ENCODE measurements at places on chromosomes 12 and 14.

GRCh38 chr12:49750027-49750995, 9.0 kb downstream of the TMBIM6 start:
- DNase-seq: no peak

DNA sequence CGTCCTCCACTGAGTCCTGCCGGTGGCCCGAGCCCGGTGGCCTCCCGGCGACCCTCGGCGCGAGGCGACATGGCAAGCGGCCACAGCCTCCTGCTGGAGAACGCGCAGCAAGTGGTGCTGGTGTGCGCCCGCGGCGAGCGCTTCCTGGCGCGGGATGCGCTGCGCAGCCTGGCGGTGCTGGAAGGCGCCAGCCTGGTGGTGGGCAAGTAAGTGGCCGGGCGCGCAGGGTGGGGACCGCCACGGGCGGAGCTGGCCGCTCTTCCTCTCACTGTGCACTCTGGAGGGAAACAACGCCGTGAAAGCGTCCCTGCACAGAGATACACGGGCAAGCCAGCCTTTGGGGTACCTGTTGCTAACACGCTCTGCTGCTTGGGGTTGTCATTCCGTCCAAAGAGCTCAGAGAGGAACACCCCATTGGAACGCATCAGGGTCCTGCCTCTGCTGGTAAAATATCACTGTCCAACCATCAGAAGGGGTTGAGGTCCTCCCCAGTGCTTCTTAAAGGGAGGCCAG, at the start of gene AMDHD1:
TSS of gene AMDHD1 (plus strand) at position 2 of the 513 bp plus-strand sequence. CDS start at position 70, 68 bp downstream.
- DNase-seq: peak; percentile 72

GRCh38 chr12:72277415-72277814, 5.2 kb downstream of the TRHDE start:
- DNase-seq: no peak

GRCh38 chr12:41277100-41277945, 89.2 kb downstream of the PDZRN4 start:
- DNase-seq: no peak

- DNase-seq: no peak
These were observed 27.4 kb upstream of the CEBPE start for GRCh38 chr14:23146351-23146910.

DNA sequence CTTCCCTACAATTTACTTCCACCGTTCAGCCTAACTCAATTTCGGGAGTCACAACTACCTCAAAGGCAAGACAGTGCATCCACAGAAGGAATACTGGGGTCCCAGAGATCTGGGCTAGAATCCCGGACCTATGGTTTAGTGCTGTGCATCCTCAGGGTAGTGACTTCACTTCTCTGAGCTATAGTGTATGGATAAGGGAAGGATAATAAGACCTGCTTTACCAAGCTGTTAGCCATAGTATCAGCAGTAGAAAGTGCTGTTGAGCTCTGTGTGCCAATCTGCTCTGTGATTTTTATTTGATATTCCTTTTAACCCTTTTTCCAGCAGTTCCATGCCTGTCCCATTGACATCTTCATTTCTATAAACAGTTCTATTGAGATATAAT, 1044.3 kb downstream of the BCL11B start:
- no peak for DNase-seq

DNA sequence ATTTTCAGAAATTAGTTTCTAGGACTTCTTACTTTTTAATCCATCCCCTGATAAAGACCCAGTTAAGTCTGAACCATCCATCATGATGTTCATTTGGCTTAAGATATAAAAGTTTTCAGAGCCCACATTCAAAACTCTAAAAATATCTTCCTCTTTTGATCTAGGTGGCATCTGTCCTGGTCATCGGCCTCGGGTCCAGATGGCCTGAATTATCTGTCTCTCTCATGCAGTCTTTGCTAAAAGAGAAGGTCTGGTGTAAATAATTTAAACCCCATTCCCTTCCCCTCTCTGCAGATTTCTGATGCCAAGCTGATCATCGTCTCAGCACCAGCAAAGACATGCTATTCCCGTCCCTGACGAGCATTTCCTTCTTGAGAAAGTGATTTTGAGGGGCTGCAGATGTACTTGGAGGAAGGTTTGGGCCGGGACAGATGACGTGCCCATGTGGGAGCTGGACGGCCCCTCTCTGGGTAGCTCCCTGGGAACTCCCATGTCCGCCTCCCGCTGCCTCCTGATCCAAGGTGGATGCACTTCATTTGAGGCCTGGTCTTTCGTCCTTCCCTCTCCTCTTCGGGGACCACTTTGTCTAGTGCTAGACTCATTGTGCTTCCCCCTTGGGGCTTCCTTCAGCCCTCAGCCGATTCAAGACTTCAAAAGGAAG, 173.0 kb upstream of the PRMT8 start:
- no peak for DNase-seq

DNA sequence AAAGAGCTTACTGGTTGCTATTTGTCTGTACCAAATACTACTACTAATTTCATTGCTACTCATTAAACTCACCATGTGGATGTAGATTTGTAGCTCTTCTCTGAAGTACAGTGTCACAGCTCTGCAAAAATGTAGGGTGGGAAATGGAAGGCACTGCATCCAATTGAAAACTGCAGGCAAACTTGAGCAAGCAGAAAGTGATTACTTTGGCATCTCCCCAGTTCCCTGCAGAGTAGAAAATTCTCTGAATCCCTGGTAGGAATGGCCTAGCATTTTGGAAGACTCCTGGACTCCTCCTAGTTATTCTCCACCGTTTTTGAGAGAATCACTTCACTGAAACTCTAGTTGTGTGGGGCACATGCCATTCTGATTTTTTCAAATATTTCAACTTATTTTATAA, 239.1 kb downstream of the DIO2 start:
- no peak for DNase-seq

- no peak for DNase-seq
These were observed 82.8 kb downstream of the KIF26A start for GRCh38 chr14:104221071-104221625.

- DNase-seq: no peak
These were observed 1.7 kb downstream of the TRHDE start for GRCh38 chr12:72273851-72274351.

GRCh38 chr12:118418385-118419057, 42.2 kb downstream of the SUDS3 start:
- DNase-seq: no peak

DNA sequence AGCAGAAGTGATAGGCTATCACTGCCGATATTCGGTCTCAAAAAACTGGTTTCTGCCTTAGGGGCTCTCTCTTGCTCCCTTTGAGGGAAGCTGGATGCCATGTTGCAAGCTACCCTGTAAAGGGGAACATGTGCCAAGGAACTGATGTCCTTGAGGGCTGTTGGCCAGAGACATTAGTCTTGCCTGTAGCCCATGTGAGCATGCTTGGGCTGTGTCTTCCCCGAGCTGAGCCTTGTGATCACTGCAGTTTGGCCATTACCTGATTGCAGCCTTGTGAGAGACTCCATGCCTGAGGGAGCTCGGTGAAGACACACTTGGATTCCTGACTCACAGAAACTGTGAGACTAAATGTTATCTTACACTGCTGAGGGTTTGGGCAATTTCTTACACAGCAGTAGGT, 18.8 kb downstream of the RTRAF start:
- DNase-seq: no peak

DNA sequence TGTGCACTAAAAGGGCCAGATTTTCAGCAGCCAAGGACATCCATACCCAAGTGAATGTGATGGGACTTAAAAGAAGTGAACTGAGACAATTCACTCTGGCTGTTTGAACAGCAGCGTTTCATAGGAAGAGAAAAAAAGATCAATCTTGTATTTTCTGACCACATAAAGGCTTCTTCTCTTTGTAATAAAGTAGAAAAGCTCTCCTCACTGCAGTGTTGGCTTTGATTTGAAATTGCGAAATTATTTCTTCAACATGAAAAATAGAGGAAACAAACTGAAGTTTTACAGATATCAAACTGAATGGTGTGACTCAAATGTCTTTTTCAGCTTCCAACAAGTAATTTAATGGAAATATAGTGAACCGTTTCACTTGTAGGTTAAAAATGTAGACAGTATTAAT, 11.3 kb upstream of the KCNMB4 start:
- DNase-seq: no peak

GRCh38 chr14:54730156-54730961, 163.4 kb downstream of the SAMD4A start:
- DNase-seq: no peak

- DNase-seq: no peak
These were observed 128.9 kb downstream of the NCOR2 start for GRCh38 chr12:124438437-124439056.

- DNase-seq: no peak
These were observed 23.9 kb downstream of the CCNK start for GRCh38 chr14:99505089-99505488.

GRCh38 chr14:95445676-95446075, 70.8 kb downstream of the SYNE3 start:
- no peak for DNase-seq

DNA sequence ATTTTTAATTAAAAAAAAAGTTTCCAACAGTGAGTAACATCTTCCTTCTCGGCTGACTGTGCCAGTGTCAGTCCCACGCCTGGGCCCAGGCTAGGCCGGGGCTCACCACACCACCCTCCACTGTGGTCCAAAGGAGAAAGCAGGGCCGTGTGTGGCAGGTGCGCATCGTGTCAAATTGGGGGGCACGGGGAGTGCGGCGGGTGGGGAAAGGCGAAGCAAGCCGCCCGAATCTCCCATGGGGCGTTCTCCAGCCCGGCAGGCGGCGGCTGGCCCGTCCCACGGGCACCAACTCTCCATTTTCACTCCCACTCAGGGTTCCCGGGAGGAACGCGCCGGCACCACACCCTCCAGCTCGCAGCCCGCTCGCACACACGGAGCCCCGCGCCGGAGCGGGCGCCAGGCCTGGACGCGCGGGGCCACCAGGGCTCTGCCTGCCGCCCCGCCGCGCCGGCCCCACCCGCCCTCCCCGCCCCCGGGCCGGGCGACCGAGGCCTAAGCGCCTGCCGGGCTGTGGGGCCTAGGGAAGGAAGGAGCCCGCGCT, 604 bp downstream of the EEA1 start:
- DNase-seq: peak; percentile 65

- no peak for DNase-seq
These were observed 4.3 kb downstream of the HOXC9 start for GRCh38 chr12:54004063-54004840.

DNA sequence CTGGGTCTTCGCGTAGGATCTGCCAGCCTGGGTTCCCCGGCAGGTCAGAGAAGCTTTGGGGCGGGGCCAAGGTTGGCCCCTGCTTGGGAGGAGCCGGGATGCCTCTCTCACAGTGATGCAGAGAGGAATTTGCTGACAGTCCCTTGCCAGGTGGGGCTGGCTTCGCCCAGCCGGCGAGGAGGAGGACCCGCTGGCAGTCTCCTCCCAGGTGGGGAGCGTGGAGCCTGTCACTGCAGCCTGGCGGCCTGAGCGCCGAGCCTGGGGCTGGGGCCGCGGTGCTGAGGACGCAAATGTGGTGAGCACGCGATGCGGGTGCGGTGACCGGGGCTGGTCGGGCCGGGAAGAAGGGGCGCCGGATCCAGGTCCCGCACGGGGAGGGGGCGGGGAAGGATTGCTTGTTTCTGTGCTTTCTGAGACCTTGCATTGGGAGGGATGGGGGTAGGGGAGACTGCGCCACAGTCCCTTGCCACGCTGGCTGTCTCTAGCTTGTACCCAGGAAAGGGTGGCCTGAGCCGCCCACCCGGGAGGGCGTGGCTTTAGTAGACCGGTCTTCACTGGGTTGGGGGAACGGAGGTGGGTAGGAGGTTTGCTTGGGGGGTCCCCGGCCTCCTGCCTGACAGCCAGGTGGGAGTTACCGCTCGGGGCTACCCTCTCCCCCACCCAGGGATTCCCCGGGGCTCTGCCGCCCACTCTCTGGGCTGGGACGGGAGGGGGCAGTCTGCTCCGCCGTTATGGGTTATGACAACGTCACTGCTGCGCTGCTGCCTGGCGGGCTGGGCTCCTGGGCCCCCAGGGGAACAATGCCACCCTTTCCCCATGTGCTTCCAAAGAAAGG, at the start of gene TMEM63C:
TSS of gene TMEM63C (plus strand) at position 196 of the 835 bp plus-strand sequence. CDS start 37,016 bp downstream, outside the sequence.
- peak; percentile 56 for DNase-seq

DNA sequence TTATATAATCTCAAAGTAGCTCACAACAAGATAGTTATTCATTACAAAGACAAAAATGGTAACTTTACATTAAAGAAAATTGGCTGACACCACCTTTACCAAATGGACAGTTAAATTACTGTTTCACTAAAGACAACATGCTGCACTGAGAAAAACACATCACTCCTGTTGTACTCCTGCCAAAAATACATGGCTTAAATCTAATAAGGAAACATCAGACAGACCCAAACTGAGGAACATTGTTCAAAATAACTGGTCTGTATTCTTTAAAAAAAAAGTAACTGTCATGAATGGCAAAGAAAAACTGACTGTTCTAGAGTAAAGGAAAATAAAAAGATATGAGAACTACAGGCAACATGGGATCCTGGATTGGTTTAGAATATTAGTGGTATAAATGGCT, 151.3 kb upstream of the DCN start:
- no peak for DNase-seq

DNA sequence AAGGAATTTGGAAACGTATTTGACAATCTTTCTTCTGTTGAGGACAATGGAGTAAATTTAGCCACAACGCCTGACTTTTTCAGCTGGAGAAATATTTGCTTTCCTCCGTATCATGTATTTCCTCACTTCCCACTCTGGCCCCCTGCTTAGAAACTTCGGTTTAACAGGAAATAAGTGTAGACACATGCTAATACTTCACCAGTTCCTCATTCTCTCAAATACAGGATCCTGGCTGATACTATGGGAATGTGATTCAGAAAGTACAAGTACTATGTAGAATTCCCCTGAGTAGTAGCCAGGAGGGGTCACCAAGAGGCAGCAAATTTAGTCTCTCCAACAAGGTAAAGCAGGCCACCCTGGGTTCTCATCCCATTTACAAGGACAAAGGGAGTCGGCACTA, 58.0 kb downstream of the FAR2 start:
- no peak for DNase-seq

GRCh38 chr14:24436355-24437019, 6.1 kb downstream of the SDR39U1 start:
- no peak for DNase-seq

- no peak for DNase-seq
These were observed 262.5 kb upstream of the PELI2 start for GRCh38 chr14:55855751-55856150.

DNA sequence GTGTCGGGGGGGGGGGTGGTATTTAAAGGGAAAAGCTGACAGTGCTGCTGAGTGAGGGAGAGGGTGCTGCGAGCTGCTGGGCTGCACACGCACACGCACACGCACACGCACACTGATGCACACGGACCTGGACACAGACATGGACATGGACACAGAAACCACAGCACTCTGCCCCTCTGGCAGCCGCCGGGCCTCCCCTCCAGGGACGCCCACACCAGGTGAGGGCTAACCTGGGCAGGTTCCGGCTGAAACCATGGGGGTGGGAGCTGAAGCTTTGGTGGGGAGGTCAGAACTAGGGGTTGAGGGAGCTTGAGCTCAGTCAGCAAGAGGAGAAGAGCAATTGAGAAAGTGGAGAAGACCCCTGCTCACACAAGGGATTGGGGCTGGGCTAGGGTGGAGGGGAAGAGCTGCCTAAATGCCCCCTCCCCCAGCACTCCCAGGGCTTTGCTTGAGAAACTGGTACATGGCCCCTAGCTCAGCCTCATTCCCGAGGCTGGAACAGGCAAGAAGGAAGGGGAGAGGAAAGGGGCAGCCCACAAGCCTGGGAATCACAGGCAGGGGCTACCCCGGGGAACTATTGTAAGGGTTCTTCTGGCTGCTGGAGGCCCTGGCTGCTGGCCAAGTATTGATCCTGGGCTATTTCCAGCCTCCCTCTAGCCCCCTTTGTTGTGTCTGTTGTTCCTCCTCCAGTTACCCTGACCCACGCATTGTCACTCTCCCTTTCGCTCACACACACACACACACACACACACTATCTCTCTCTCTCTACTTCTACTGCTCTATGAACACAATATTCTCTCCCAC, at the start of gene REM2:
TSS of gene REM2 (plus strand) at position 50 of the 804 bp plus-strand sequence. CDS start at position 116, 66 bp downstream.
- DNase-seq: no peak
